ENCODE measurements at places on chromosomes 5 and 9. TPM values are rescaled to one million over a fixed set of nuclear protein-coding genes. Genes with fewer than 3 reads are reported as not detected.

DNA sequence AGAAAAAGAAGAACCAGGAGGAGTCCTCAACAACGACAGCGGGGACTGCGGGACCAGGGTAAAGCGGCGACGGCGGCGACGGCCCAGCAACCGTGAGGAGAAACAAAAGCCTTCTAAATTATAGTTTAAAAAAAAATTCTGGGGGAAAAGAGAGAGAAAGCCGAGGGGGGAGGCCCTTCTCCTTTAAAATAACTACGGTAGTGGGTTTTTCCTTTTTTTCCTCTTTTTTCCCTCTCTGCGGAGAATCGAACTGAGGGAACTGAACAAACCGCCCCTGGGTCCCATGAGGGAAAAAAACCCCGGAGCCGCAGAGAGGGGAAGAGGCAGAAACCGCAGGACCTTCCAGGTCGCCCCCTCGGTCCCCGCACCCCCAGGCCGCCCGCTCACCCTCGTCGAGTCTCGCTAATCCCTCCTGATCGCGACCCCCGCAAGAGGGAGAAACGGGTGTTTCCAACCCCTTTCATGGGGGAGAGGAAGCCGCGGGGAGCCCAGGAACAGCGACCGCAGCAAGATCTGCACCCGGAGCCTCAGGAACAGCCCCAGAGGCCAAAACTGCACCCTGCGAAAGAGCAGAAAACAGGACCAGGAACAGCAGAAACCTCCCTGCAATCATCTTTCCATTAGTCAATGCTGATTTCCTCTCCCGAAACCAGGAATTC lies 453 bp downstream of the CPEB4 start:
- DNase-seq: no peak

- DNase-seq: no peak
Measured at GRCh38 chr5:14528926-14529325, 52.7 kb upstream of the OTULINL start.

FOXD4L3 gene
- total RNA-seq: not detected

DNA sequence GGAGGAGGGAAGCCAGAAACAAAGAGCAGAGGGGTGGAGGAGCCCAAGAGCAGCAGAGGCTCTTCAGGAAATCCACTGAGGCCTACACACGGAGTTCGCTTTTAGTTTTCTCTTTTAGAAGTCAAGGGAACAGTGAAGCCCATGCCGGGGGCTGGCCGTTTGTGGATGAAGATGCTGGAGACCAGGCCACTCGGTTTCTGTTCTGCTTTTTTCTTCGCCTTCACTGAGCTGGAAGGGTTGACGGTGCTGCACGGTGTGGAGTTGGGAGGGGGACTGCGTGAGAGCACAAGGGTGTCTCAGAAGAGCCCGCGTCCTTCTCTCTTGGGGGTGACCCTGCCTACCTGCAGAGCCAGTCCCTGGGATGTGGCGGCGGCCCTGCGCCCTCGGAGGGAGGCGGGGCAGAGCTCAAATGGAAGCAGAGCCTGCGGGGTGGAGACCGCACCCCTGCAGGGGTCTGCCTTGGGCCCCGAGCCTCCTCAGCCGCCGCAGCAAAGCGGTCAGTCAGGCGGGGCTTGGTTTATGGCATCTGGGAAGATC lies 68.5 kb upstream of the CACNA1B start:
- no peak for DNase-seq

DOCK2 gene
- total RNA-seq: 22.4 TPM

DNA sequence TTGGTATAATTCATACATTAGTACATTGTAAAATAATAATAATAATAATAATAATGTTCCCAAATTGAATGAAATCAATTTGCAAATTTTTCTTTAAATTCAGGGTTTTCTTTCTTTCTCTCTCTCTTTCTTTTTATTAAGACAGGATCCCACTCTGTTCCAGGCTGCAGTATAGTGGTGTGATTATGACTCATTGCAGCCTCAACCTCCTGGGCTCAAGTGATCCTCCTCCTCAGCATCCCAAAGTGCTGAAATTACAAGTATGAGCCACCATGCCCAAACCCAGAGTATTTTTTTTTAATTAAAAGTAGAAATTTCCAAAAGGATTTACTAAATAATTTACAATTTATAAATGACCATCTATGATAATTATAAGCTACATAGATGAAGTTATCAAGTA lies 117.7 kb downstream of the HOMER1 start:
- no peak for DNase-seq

UQCRQ gene
- 558 TPM for total RNA-seq

DNA sequence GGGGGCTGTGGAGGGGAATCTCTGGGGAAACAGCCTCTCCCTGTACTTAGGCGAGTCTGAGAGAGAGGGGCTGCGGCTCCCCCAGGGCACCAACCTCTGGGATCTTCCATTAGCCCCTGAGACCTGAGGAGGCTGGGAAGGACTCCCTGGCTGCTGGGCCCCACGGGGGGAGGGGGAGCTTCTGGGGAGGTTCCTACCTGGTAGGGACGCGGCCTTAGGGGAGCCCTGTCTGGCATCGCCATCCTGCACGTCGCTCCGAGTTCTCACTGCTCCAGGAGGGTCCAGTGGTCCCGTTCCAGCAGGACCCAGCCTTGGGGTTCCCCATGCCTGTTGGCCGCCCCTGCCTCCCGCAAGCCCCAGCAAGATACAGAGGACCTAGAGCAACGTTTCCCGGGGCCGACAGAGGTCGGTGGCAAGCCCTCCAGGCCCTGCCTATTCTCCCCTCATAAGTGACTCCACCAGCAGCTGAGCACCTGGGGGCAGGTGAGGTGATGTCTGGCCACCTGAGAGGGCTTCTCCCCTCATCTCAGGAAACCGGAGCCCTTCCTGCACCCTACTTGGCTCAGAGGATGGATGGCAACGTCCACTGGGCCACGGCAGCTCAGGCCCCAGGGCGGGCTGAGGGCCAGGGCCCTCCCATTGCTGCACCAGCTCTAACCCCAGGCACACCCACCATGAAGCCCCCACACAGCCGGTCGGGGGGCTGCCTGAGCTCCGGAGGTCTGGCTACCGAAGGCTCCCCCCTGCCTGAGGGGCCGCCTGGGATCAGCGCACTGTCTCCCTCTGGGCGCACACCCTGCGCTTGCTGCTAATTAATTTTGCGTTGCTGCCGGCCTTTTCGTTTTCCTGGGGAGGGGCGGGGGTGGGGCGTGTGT lies 22.5 kb downstream of the TPPP start:
- no peak for DNase-seq

ASTN2 gene
- total RNA-seq: 19.6 TPM

- no peak for DNase-seq
Measured at GRCh38 chr5:159133041-159133741, 33.5 kb upstream of the EBF1 start.

GRCh38 chr5:178126556-178126955 lies 4.3 kb upstream of the RMND5B start:
- no peak for DNase-seq

DNA sequence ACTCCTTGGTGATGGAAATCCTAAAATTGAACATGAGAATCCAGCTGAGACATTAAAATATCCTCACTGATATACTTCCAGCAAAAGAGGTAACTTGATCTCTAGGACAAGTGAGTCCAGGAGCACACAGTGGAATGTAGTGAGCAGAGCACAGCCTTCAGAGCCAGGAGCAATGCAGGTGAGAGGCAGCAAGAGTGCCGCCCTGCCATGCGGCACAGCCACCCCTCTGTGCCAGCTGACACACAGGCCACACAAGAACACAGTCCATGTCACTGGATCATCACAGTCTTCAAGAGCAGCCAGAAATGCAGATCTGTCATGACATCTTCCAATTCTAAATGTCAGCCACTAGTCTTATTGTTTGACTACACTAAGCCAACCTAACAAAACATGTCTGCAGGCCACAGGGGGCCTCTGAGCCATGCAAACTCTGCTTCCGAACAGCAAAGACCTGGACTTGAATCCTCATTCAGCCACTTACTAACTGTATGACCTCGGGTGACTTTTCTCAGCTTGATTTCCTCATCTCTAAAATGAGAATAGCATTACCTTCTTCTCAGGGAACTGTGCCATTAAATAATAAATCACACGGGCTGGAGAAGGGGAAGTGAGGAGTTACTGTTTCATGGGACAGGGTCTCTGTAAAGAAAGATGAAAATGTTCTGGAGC lies 47.0 kb downstream of the CCDC125 start:
- DNase-seq: no peak

DNA sequence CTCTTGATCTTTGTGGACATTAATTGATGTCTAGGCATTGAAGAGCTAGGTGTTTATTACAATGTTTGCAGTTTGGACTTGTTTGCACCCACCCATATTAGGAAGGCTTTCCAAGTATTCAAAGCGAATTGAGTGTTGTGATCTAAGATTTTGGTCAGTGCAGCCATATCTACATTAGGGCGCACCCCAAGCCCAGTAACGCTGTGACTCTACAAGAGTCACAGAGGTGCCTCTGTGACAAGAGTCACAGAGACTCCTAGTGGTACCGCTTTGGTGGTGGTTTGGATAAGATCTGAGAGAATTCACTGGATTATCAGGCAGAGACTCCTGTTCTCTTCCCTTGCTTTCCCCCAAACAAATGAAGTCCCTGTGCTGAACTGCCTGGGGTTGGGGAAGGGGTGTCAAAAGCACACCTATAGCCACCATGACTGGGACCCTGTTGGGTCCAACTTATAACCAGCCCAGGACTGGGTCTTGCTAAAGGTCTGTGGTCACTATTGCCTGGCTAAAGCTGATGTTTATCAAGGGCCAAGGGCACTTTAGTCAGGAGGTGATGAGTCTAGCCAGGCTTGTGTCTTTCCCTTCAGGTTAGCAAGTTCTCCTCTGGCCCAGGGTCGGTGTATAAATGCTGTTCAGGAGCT lies 114.1 kb upstream of the RIOK2 start:
- no peak for DNase-seq

GRCh38 chr5:119342406-119342805 lies 13.4 kb upstream of the TNFAIP8 start:
- no peak for DNase-seq

RNF14 gene
- 59.3 TPM for total RNA-seq

DNA sequence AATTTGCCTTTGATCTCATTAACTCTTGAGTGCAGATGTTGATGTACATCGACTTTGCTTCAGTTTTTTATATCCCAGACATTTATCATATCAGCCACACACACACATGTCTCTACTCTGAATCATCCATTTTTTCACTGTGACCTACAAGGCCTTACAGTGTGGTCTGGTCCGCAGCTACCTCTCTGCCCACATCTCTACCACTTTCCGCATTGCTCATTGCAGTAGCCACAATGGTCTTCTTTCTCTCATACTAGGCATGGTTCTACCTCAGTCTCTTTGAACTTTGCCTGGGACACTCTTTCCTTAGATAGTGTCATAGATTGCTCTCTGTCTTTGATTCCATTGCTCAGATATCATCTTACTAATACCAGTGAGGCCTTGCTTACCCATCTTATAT lies 87.9 kb upstream of the FSD1L start:
- no peak for DNase-seq

DNA sequence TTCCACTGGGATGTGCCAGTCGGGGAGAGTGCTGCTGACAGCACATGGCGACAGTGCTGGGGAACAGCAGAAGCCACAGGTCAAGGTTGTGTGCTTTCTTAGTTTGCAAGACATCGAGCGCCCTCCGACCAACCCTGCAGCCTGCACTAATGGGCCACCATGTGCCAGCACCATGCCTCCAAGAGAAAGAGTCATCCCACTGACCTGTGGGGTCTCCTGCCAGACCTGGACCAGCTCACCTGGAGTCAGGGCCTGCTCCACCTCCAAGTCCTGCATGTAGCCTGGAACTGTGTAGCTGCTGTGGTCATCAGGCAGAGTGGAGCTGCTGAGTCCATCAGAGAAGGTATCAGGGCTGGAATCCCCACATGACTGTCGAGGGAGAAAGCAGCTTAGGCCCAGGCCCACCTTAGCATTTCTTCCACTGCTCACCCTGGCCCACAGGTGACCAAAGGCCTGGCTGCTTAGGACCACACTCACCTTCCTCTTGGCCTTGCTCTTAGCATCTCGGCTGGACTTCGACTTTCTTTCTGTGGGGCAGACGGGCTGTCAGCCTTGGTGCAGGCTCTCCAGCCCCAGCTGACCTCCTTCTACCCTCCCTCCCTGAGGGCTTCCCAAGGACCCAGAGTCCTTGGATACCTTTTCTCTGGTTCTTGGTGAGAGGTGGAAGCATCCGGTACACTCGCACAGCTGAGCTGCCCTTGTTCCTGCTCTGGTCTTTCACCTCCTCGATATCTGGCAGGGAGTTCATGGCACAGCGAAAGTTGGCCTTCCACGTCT lies 4.1 kb downstream of the IRF1 start:
- no peak for DNase-seq

DNA sequence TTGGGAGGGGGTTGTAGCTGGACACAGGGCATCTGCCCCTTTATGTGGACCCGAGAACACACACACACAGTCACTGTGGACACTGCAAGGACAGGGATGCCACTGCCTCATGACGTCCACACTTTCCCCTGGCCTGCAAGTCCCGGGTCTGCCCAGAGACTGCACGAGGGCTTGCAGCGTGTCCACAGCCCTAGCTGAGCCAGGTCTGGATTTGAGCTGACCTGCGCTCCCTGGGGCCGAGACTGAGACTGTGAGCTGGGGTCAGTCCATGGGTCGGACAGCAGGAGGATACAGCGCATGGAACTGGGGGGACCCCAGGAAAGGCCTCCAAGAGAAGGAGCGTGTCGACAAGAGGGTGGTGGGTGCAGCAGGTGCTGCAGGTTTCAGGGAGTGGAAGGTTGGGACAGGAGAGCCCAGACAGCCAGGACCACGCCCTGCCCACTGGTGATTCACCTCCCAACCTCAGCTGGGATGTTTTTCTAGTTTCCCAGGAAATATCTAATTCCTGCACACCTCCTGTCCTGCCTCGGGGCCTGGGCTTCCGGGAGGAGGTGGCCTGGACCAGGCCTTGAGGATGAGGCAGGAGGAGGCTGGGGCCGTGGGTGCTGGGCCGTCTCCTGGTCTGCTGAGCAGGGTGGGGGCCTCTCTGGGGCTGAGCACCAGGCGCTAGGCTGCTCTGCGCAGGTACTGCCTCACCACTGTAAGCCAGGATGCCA lies 806 bp upstream of the RNF224 start:
- no peak for DNase-seq

GRCh38 chr5:160507221-160507721 lies 85.6 kb downstream of the PTTG1 start:
- DNase-seq: no peak

DNA sequence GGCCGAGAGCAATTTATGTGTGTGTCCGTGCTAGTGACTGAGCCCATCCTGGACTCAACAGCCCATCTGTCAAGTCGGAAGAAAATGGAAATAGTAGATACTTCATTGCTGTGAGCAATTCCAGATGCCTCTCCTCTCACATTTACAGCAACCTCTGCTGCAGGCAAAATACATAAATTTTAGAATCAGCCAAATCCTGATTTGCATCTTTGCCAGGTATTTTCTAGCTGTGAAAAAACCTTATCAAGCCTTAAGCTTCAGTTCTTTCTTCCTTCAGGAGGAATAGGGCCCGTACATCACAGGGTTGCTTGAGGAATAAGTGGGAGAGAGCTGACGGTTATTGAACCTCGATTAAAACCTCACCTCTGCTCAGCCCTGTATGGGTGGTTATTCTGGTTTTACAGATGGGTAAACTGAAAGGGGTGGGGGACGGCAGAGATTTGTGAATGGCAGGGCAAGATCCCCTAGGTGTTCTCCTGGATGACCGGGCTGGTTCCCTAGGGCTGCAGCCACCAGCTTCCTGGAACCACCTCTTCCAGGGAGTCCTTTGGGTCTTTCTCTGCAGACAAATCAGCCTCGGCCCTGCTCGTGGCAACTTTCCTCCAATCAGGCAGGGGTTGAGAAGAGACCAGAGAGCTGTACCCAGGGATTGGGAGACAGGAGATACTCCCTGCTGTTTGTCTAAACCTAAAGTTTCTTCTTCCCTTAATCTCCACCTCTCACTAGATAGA lies 5.3 kb upstream of the MSX2 start:
- no peak for DNase-seq

- no peak for DNase-seq
Measured at GRCh38 chr9:102631559-102631958, 363.6 kb upstream of the CYLC2 start.

- DNase-seq: peak; percentile 53
Measured at GRCh38 chr5:53027913-53028312, 38.8 kb downstream of the ITGA2 start.
